Cardiac muscle cell (in vitro differentiated cells and primary cell): ENCODE measurements at places on chromosomes 6 and 20.

DNA sequence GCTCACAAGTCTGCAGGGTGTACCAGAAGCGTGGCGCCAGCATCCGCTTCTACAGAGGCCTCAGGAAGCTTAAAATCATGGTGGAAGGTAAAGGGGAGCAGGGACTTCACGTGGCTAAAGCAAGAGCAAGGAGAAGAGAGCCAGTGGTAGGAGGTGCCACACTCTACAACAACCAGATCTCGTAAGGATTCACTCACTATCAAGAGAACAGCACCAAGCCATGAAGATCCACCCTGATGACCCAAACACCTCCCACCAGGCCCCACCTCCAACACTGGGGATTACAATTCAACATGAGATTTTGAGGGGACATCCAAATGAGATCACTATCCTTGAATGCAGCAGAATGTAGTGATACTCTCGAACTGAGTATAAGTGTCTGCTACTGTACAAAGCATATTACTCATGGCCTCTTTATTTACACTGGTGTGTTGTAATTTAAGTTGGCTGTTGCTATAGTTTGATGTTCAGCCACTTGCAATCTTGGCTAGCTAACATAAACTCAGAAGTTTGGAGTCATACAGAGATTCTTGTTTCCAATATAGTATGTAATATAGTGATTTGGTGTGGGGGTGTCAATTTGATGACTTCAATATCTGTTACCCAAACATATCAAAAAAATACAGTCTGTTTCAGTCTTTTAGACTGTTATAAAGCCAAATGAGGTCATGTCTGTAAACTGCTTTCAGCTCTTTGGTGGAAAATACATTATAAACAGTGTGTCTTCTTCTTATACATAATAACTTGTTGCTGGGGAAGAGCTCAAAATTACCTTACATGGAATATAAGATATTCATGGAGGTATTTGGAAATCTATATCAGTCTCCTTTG is 39.4 kb upstream of the MYLIP start:
- no peak for DNase-seq

- DNase-seq = no peak
Measured at GRCh38 chr20:25038103-25038410, 19.9 kb downstream of the ACSS1 start.

DNA sequence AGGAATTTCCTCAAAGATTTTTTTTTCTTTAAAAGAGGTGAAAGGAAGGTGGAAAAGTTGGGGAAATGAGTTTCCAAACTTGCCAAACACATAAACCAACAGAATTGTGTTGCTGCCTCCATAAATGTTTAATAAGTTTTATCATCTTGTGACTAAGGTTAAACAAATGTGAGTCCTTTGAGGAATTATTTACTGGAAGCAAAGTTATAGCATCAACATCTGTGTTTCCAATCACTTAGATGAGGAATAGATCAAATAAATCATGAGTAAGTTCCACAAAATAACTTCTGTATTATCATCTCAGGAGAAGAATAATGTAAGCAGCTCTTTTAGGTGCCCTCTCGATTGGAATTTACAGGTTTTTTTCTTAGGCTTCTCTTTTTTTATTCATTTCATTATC is 20.5 kb downstream of the TSHZ2 start:
- DNase-seq = no peak

GRCh38 chr6:169887529-169888140 is 136.2 kb downstream of the ERMARD start:
- no peak for DNase-seq

DNA sequence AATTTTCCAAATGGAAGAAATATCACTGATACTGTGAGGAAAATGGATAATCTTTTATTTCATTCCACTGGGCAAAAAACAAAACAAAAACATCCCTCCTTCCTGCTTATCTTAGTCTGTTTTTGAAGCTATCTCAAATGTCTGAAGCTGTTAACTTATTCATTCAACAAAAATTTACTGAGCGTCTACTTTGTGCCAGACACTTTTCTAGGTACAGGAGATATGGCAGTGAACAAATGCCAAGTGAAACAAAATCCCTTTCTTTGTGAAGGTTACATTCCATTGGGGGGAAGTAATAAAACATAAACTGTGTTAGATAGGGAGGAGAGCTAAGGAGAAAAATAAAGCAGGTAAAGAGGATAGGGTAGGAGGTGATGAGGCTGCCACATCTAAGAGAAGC is 47.5 kb downstream of the TNFRSF21 start:
- DNase-seq = no peak

- no peak for DNase-seq
Measured at GRCh38 chr20:40702504-40702903, 13.5 kb upstream of the MAFB start.

GRCh38 chr6:142958343-142958742 is 13.4 kb upstream of the HIVEP2 start:
- peak; percentile 56 for DNase-seq
